ENCODE measurements at places on chromosomes 5 and 9. TPM values are rescaled to one million over a fixed set of nuclear protein-coding genes. Genes with fewer than 3 reads are reported as not detected.

Gene LECT2
- total RNA-seq = not detected

GRCh38 chr5:164052536-164053093 lies 547.2 kb downstream of the MAT2B start:
- no peak overlapping the region for H3K27ac ChIP-seq
- H3K4me3 ChIP-seq = no peak overlapping the region

DNA sequence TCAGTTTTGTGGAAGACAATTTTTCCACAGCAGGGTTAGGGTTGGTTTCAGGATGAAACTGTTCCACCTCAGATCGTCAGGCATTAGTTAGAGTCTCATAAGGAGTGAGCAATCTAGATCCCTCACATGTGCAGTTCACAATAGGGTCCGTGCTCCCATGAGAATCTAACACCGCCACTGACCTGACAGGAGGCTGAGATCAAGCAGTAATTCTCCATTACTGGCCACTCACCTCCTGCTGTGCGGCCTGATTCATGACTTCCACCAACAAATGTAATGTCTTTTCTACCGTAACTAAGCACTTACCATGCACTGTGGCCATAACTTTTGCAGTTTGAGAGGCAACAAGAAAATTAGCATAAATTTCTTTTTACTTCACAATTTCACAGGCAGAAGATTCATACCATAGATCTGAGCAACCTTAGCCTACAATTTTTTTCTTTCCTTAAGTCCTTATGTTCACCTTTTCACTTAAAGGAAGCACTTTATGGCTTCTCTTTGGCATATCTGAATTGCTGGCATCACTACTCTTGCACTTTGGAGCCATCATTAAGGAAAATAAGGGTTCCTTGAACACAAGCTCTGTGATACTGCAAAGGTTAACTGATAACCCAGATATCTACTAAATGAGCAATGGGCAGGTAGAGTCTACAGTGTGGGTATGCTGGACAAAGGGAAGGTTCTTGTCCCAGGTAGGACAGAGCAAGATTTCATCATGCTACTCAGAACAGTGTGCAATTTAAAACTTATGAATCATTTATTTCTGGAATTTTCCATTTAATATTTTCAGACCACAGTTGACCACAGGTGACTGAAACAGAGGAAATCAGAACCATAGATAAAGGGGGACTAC lies 83.0 kb upstream of the IFNK start:
- peaks cover 2% of the 10 kb centered on the region for H3K4me1 ChIP-seq
- DNase-seq = no peak
- H3K36me3 ChIP-seq = no peaks in the 10 kb centered on the region
- no peak overlapping the region for H3K27ac ChIP-seq
- H3K27me3 ChIP-seq = no peaks in the 10 kb centered on the region

DNA sequence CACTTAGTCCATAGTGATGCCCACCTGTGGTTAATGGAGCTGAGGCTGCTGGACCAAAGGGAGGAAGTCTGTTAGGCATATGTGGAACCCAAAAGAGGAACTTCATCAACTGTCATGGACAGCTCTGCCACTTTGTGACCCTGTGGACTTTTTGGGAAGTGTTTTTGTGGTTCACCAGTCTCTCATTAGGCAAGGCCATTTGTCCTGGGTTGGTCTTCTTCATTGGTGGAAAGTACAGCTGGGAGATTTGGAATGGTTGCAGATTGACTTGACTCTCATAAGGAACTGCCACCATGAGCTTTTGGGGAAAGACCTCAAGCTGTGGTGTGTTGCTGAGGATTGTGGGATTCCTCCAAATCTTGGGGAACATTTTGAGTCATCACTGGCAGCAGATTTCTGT lies 31.9 kb upstream of the IL12B start:
- H3K27ac ChIP-seq = no peak overlapping the region
- DNase-seq = no peak
- H3K4me3 ChIP-seq = no peak overlapping the region
- H3K36me3 ChIP-seq = no peaks in the 10 kb centered on the region

- no peaks in the 10 kb centered on the region for H3K27me3 ChIP-seq
- peaks cover 8% of the 10 kb centered on the region for H3K4me1 ChIP-seq
- peaks cover 75% of the 10 kb centered on the region for H3K36me3 ChIP-seq
- no peak overlapping the region for H3K4me3 ChIP-seq
- DNase-seq = no peak
Observed at GRCh38 chr5:37005946-37006540, 129.5 kb downstream of the NIPBL start.

DNA sequence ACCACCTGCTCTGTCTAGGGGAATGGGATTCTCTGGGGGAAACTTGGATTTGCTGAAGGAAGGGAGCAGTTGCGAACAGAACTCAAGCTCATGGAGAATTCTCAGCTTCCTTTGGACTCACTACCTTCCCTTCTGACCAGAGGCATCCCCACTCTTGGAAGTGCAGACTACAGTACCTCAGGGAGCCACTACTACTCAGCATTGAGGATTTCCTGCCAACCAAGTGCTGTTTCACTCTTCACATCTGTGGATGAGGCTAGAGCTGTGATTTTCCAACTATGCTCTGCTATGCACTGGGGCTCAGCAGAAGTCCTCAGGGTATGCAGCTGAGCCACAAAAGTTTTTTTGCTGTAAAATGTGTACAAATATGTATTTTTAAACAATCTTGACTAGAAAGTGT lies 43.9 kb downstream of the MACROH2A1 start:
- no peaks in the 10 kb centered on the region for H3K4me1 ChIP-seq
- H3K27ac ChIP-seq = no peak overlapping the region
- DNase-seq = no peak
- no peaks in the 10 kb centered on the region for H3K27me3 ChIP-seq
- no peak overlapping the region for H3K4me3 ChIP-seq

All from endodermal cell (in vitro differentiated cells).